ENCODE measurements at places on chromosomes 11 and 22.

- no peak for DNase-seq
These were observed 9.8 kb downstream of the LRRC32 start for GRCh38 chr11:76660533-76661305.

- DNase-seq = no peak
These were observed 130.6 kb downstream of the ETS1 start for GRCh38 chr11:128456566-128457268.

DNA sequence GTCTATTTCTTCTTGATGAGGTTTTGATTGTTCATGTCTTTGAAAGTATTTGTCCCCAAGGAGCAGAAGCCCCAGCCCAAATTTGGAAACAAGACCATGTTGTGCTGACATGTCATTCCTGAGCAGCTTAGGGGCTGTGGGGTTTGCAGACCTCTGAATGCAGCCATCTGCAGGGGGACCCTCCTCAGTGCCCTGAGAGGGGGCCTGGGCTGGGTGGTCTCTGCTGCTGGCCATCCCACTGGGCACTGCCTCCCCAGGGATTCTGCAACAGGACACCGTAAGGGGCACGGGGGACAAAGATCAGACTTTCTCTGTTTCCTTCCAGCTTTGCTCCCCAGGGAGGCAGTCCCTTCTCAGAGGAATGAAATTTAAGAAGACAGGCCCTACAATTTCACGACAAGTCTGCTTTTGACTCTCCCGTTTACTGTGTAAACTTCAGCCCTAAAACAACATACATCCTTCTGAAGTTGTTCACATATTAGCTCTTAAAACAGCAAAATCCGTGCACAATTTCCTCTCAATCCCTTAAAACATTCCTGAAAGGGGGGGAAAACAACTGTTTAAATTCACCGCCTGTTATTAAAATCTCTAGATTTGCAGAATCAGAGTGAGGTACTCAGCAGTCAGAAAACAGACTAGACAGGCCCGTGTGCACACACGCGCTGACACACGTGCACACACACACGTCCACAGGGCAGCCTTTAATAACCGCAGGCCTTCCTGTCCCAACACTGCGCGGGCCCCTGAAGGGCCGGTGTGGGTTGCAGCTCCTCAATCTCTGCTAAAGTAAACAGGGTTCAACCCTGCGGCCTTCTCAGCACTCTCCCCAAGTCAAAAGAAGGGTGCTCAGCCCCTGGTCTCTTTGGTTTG, 109.8 kb downstream of the KCNQ1 start:
- DNase-seq = no peak

GRCh38 chr11:128235426-128235825, 351.9 kb downstream of the ETS1 start:
- DNase-seq = peak; percentile 42

DNA sequence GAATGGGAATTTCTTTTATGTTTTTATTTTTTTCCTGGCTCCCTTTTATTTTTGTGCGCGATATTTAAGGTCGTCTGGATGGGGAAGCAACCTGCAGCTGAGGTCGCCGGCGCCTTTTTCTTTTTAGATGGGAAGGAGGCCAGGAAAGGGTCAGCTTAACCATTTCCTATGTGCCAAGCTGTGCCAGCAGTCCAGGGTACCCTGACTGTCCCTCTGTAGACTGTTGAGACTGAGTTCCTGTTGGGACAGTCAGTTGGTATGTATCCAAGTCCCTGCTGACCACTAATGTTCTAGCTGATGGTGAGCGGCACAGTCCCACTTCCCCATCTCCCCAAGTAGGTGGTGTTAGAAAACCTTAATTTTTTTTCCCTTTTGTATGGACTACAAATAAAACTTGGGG, 10.5 kb downstream of the RBM14 start:
- DNase-seq = no peak

GRCh38 chr22:25677631-25678030, 64.4 kb upstream of the MYO18B start:
- DNase-seq = no peak

- DNase-seq = no peak
These were observed 60.0 kb upstream of the PLET1 start for GRCh38 chr11:112320668-112321067.

DNA sequence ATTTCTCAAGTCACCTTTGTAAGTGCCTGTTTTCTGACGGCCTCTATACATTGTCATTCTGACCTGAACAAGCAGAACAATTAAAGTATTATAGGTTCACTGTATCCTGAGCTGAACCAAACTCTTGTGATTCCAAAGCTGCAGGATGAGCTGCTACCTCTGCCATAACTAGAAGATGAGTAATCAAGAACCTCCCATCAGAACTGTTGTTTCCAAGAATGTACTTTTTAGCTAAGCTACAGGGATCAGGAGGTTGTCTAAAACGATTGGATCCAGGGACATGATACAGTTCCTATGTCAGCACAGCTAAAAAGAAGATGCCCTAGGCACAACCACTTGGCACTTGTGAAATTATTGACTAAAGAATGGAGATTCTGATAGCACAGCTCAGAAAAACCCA, 288.4 kb upstream of the CCDC90B start:
- no peak for DNase-seq

GRCh38 chr11:1085440-1086170, 10.9 kb downstream of the MUC2 start:
- no peak for DNase-seq

- no peak for DNase-seq
These were observed 25.8 kb downstream of the CDPF1 start for GRCh38 chr22:46224044-46224897.

GRCh38 chr22:42645938-42646568, 3.1 kb downstream of the CYB5R3 start:
- no peak for DNase-seq

DNA sequence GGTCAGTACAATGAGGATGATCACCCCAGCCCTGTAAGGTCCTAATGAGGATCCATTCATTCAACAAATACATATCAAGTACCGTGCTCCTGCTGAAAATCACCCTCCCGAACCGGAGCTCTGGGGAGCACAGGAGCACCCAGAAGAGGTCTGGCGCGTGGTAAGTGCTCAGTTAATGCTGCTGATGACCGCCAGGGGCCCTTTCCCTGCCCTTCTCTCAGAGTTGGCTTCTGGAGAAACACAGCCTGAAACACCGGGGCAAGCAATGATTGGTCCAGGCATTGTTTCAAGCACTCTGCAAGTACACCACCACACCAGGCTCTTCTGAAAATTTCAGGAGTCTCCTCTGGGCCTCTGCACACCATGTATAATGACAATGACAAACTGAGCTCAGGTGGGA, 3.8 kb upstream of the CCDC86 start:
- DNase-seq = no peak

- no peak for DNase-seq
These were observed 3.5 kb downstream of the YIF1A start for GRCh38 chr11:66285250-66285947.

GRCh38 chr22:44407987-44408828, 89.8 kb downstream of the RTL6 start:
- no peak for DNase-seq

GRCh38 chr11:73660497-73661034, 14.2 kb downstream of the PLEKHB1 start:
- DNase-seq = no peak

DNA sequence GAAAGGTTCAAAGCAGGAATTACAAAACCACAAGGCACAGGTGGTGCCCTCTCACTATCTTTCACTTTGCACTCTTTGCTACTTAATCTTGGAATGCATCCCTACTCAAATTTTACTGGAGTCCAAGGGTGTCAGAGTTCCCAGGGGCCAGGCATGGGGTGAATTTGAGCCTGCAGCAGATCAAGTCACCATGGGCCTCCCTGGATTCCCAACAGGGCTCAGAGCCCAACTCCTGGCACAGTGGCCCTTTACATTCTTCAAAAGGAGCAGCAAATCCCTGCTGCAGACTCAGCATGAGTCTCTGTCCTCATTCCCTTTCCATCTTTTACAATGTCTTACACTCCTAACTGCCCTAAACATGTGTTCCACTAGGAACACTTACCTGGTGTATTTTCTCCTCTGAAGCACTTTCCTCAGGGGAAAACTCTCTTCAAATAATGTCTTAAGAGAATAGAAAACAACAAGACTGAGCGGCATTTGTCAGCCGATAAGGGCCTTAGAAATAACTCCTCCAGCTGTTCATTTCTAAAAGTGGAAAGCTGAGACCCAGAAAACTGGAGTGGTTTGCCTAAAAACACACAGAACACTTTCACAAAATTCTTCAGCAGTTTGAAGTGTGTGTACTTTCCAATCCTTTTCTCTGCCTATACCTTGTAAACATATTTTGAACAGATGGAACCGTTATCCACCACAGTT, 596.0 kb downstream of the INSC start:
- no peak for DNase-seq

DNA sequence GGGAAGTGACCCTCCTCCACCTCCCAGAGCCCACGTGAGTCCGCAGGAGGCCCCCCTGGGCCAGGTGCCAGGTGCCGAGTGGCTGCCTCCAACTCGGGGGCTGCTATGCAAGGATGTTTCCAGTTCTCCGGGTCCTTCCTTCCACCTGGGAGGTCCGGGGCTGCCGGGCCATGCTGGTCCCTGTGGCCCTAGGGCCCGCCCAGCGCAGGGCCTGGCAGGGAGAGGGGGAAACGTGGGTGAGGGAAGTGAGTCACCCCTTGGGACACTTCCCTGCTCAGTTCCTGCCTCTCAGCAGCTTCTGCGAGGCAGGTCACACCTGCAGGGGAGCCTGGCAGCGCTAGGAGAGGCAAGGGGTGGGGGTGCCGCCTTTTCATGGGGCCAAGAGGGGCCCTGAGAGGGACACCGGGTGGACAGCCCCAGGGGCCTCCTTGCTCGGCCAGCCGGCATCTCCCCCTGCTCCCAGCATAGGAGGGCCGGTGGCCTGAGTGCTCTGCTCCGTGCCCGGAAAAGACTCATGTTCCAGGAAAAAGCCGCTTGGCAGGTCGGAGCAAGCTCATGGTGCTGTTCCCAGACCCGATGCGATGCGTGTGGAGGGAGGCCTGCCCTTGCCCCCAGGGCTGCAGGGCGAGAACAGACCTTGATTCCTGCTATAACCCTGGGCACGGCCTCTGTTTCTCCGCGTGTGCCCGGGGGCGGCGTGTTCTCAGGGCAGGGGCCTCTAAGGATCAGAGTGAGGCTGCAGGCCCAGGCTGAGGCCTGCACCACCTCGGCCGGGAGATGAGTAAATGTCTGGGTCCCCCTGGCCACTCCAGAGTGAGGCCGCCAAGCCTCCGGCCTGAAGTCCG, 30.3 kb upstream of the WNT7B start:
- DNase-seq = no peak

DNA sequence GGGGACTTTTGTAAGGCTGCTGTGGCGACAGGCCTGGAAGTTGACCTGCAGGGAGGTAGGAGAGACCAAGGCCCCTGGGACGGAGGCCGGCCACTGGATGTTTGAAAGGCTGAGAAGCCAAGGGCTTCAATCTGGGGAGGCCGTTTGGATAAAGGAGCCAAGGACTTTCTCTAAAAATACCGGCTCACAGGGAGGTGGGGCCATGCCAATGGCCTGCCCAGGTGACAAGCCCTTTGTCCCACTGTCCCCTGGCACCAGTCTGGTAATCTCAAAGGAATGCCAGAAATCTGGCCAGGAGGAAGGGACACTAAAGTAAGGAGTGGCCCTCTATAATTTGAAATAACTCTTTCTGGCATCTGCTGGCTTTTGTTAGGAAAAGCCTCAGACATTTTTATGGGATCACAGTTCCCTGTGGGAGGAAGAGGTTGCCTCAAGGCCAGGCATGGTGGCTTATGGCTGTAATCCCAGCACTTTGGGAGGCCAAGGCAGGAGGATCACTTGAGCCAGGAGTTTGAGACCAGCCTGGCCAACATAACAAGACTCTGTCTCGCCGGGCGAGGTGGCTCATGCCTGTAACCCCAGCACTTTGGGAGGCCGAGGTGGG, 1.9 kb upstream of the CHKA start:
- no peak for DNase-seq

DNA sequence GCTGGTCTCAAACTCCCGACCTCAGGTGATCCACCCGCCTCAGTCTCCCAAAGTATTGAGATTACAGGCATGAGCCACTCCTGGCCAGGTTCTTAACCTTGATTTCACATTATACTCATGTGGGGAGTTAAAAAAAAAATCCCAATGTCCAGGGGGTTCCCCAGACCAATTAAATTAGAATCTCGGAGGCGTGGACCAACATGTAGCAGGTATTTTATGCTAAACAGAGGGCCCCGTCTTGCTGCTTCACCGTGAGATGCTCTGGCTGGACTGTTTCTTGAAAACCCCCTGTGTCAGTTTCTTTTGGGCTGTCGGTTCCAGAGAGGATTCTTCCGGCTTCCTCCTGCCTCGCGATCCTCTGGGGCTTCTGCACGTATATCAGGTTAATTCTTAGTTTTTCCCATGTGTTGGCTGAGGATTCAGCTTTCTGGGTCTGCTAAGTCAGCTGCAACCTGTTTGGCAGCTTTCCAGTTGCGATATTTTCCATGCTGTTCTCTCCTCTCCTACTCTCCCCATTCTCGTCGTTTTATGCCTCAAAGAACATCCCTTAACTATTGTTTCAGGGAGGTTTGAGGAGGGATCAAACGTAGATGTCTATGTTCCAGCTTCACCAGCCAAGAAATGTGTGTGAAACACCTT, 50.6 kb upstream of the ACCSL start:
- DNase-seq = no peak

DNA sequence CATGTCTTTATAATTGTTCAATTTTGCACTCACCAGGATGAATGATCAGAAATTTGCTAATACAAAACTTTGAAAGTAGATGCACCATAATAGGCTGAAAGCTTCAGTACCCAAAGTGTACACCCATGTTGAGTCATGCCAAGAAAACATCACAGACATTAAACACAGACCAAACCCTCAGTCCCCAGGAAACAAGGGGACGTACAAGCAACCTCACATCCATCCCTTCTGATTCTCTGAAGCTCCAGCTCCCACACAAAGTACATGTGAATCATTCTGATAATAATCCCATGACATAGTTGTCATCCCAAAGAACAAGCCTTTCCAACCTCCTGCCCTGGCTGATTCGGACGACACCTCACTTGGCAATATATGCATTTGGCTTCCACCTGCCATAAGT, 183.8 kb downstream of the SNX19 start:
- DNase-seq = no peak

DNA sequence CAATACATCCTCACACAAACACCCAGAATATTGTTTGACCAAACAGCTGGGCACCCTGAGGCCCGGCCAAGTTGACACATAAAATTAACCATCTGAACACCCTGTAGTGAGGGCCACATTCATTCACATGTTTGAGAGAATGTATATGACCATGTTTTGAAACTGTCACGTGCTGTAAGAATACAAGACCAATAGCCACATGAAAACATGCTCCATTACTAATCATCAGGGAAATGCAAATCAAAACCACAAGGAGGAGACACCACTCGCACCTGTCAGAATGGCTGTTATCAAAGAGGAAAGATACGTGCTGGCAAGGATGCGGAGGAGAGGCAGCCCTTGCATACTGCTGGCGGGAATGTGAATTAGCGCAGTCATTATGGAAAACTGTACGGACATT, 38.3 kb upstream of the IGSF9B start:
- DNase-seq = no peak
